Activated naive CD8-positive, alpha-beta T cell treated with anti-CD3 and anti-CD28 coated beads, Interleukin-2, amount 50 U/mL, for 16 hours (primary cell): ENCODE measurements at places on chromosomes 7 and 10.

DNA sequence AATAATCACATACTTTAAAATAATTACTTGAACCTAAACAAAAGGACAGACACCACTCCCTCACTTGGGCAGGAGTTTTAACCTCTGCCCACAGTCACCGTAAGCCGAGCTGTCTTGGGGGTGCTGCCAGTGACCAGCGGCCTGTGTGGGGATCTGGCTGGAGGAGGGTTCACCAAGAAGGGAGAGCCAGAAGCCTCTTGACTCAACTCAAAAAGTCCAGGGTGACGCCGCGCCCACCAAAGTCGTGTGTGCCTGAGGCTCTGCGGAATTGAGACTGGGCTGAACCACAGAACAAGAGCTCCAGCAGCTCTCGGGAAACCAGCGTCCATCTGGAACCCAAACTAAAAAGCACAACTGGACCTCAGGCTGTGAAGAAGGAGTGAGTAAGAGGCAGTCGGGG lies 35.8 kb downstream of the ZFAND2A start:
- no peak for DNase-seq

DNA sequence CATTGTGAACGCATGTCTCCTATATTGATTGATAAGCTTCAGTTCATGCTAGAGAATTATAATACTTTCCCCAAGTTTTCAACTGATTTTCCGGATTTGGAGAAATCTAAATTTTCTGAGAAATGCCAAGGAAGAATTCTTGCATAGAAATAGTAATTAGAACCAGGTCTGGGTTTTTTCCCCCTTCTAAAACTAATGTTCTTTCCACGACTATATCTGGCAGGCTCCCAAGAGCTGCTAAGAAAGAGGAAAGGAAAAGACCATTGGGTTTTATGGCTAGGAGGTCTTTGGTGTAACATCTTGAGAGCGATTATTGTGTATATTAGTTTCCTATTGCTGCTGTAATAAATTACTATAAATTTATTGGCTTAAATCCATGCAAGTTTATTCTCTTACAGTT lies 71.8 kb upstream of the CACNB2 start:
- DNase-seq, result no peak

- DNase-seq, result no peak
Measured at GRCh38 chr7:88460650-88461049, 154.0 kb upstream of the STEAP4 start.

DNA sequence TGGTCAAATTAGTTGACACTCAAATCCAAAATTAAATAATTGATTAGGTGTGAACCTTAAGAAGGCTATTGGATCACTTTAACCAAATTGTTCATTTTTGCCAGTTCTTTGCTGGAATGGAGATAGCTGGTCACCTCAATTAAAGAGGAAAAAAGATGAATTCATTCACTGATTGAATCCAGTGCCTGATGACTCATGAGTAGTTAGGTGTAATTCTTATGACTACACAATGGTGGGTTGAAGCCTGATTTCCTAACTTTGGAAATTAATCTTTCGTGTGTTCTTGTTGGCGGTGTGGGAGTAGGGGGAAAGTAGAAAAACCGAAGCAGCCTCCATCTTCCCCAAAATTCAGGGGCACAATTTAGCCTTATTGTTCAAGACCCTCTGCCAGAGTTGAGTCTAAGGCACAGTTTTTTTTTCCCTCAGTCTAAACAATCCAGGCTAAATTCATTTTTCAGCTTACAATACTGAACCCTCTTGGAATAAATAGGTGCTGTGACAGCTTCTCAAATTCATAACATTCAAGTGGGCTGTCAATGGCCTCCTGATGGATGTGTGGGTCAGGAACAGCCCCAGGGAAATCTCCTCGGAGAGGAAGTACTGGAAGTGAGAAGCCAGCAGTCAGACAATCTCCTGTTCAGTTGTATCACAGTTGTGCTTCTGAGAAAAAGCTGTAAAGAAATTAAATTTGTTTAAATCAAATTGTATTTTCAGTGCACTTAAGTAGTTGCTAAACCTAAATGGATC lies 356.6 kb downstream of the BBS9 start:
- no peak for DNase-seq

GRCh38 chr10:53209944-53210611 lies 437.5 kb upstream of the MBL2 start:
- DNase-seq, result no peak

DNA sequence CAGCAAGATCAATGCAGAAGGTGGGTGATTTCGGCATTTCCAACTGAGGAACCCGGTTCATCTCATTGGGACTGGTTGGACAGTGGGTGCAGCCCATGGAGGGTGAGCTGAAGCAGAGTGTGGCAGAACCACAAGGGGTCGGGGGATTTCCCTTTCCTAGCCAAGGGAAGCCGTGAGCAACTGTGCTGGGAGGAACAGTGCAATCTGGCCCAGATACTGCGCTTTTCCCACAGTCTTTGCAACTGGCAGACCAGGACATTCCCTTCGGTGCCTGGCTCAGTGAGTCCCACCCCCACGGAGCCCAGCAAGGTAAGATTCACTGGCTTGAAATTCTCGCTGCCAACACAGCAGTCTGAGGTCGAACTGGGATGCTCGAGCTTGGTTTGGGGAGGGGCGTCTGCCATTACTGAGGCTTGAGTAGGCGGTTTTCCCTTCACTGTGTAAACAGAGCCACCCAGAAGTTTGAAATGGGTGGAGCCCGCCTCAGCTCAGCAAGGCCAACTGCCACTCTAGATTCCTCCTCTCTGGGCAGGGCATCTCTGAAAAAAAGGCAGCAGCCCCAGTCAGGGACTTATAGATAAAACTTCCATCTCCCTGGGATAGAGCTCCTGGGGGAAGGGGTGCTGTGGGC lies 58.6 kb upstream of the SLC26A5 start:
- no peak for DNase-seq

GRCh38 chr10:126170371-126170770 lies 217.9 kb downstream of the ADAM12 start:
- DNase-seq, result no peak
